ENCODE measurements at places on chromosomes 2 and 18.
A peak's percentile ranks its signal among the peaks of the same experiment; 100 is the strongest.

GRCh38 chr2:69477627-69478026 is 40.4 kb upstream of the NFU1 start:
- DNase-seq = no peak

DNA sequence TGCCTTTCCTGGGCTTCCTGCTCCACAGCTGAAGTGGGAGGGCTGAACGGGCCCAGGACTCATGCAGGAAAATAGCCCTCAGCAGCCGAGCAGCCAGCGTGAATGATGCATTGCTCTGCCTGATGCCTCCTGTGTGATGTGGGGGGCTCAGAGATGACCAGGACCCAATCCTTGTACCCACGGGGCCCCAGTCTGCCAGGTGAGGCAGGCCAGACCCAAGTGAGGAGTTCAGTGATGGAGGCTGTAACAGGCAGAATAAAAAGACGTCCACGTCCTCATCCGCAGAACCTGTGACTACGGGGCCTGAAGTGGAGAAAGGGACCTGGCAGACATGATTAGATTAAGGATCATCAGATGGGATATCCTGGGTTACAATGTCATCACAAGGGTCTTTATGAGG is 194.9 kb upstream of the HDAC4 start:
- DNase-seq = no peak

DNA sequence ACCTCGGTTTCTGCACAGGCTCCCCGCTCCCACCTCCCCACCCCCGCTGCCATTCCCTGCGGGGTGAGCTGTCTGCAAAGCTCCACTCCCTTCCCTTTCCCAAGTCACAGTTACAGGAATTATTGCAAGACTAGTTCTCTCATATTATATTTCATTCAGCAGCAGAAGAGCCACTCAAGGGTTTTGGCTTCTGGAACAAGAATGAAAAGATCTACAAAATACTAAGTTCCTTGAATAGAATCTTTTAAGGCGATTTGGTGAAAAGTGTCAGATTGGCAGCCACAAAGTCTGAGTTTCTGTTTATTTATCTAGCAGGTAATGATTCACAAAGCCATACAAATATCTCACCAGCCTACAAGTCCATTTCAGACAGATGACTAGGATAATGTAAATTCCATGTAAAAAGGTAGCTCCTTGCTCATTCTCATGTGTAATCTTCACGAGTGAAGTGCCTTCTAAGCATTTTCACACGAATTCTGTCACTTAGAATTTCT is 221.9 kb upstream of the RBBP8 start:
- no peak for DNase-seq

DNA sequence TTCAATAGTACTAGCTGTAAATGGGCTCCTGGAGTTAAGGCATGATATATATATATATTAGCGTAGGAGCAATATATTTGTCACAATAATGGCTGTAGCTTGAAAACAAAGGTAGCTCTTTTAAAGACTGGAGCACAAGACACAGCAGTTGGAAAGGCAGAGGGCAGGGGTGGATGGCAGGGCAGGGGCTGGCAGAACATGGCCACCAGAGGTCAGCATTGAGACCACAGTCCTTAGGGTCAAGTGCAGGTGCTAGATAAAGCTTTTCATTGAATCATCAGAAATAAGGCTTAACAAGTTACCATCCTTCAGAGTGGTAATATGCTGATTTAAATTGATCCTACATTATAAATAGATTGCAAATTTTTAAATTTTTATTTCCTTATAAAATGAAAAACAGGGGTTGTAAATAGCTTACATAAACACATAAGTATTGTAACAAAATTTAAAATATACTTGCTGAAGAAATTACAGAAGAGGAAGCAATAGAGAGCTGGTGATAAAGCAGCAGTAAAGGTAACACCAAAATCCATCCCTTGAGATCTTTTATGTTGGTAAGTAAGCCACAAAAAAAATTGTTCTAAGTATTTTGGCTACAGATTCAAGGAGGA is 161.2 kb upstream of the PIEZO2 start:
- peak; percentile 66 for DNase-seq

DNA sequence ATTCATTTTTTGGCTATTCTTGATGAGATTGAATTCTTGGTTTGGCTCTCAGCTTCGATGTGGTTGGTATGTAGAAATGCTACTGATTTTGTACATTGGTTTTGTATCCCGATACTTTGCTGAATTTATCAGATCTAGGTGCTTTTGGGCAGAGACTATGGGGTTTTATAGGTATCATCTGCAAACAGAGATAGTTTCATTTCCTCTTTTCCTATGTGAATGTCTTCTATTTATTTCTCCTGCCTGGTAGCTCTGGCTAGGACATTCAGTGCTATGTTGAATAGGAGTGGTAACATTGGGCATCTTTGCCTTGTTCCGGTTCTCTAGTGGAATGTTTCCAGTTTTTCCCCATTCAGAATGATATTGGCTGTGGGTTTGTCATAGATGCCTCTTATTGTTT is 5.5 kb upstream of the TACR1 start:
- no peak for DNase-seq

DNA sequence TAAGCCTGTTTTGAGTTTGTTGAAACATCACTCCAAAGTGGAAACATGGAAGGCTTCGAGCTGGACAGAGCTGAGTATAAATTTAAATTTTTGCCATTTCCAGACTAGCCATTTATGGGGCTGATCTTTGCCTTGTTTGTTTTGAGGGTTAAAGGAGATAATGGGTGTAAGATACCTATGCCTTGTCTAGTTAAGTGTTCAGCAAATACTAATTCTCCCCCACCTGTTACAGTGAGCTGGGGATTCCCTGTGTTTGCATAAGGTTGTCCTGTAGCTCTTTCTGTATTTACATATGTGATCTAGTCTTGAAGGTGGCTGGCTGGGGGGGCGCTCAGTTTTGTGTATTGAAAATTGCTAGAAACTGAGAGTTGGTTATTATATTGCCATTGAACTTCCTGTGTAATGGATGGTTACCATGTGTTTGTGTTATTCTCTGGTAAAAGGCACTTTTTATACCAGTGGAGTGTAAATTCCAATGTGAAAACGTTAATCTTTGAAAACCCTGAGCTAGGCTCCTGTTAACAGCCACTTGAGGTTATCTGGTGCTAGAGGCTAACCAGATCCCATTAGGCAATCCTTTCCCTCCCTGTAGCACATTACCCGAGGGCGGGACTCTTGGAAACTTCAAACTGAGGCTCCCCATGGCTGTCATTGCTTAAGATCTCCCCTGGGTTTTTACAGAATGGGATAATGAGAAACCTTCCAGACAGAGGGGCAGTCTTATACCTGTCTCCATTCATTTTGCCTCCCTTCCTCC is 26.7 kb downstream of the TANC1 start:
- no peak for DNase-seq

- DNase-seq = no peak
Measured at GRCh38 chr2:174085781-174086180, 120.6 kb upstream of the SP3 start.

DNA sequence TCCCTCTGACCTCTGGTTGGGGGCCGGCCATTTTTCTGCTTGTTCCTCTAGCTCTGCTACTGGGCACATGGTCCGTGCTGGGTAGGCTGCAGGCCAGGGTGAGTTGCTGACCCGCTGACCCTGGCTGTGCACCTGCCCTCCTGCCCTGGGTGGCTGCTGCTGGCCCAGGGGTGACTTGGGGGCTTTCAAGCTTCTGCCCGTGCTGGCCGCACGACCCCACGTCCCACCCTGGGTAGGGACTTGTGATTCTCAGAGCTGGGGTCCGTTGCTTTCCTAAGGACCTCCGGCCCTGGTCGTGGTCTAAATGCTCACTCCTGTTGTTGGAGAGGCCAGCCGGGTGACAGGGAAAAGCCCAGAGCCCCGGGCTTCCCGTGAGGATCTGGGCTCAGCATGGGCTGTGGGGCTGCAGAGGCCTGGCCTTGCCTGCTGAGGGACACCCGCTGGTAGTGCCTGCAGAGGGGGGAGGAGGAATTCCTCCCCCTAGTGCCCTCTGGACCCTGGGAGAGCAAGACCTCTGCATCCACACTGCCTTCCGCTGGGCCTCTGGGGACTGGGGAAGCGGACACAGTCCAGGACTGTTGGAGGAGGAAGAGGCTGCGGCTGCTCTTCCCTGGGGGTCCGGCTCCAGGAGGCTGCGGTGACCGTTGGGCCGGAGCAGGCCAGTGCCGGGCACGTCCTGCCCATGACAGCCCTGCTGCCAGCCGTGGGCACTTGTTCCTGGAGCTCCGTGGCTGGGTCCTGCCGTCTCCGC is 6.3 kb upstream of the GAL3ST2 start:
- no peak for DNase-seq

DNA sequence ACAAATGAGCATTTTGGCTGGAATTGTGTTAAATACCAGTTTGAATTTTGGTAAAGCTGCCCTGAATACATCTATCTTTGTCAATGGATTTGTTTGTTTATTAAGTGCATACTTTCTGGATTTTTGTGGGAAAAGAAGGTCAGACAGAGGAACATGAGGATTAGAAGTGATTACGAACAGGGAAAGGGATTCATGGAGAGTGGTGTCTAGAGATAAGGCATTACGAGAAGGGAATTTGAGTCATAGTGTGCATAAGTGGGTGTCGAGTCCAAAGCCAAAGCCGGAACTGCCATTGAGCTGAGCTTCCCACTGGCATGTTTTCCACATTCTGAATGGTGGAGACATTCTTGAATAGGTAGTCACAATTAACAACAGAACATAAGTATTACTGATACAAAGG is 68.9 kb upstream of the EFEMP1 start:
- DNase-seq = no peak

DNA sequence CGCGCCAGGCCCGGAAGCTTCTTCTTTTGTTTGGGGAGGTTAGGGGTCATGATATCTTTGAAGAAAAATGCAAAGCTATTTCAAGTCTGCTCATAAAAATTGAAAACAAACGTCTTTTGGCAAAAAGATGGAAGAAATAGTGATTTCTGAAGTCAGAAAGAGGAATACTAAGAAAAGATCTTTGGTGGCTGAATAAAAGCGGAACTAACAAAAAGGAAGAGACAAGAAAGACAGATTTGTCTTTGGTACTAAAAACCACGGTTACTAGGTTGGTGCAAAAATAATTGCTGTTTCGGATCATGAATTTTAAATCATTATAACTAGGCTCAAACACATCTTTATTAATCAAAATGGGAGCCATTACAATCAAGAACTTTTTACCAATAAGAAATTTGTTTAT is 164.6 kb upstream of the TRIB2 start:
- no peak for DNase-seq

- DNase-seq = no peak
Measured at GRCh38 chr2:96565111-96565510, 28.6 kb downstream of the ARID5A start.

DNA sequence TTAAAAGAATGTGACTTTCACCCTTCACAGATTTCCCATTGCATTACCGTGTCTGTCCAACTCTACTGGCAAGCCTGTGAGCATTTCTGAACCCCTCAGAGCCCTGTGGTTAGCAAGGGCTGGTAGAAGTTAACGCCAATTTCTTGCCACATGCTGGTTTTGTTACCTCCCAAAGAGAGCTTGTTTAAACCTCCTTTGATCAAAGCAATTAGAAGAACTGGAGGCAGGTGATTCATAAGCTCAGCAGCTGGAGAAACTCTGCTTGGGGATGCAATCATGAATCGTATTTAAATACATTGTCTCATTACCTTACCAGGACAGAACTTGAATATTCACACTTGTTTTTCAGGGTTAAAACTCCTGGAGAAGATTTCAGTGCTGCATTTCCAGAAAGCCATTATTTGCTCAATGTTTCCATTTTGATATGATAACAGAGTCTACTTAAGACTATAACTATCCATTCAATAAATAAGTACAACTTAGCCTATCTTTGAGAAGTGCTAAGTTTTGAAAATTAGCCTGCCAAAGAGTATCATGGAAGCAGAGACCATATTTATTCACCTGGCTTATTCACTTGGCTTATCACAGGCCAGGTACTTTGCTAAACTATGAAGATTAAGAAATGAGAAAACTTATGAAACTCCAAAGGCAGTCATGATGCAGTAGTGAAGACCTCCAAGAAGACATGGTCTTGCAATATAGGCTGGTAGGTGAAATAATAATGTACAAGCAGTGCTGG is 292.8 kb downstream of the INSIG2 start:
- no peak for DNase-seq

DNA sequence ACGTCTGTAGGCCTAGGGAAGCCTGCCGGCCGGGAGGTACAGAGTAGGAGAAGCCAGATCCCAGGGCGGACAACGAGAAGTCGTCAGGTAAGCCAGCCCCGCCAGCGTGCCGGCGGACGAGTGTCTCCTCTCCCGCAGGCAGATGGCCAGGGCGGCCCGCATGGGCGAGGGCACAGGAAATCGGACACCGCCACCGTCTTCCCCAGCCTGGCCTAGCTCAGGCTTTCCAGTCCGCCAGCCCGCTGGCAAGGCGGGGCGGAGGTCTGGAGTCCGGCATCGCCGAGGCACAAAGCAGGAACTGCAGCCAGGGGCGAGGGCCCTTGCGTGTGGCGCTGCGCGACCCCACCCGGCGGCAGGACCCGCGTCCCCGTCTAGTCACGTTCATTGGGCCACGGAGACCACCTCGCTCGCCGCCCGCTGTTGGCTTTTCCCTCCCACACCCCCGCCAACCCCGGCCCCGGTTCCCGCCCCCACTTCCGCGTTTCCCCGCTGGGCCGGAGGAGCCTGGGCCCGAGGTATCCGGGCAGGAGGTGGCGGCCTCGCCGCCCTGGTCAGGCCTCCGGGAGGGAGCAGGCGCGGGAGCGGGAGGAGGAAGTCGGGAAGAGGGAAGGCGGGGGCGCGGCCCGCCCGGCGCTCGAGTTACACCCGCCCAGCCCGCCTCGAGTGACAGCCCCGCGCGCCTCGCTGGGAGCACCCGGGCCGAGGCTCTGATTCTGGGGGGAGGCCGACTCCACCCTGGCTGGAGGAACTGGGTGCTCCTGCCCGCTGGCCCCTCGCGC is at the start of gene GPD2:
TSS of gene GPD2 (plus strand) at position 662 of the 779 bp plus-strand sequence. CDS start 39,727 bp downstream, outside the sequence.
- DNase-seq = peak; percentile 72

DNA sequence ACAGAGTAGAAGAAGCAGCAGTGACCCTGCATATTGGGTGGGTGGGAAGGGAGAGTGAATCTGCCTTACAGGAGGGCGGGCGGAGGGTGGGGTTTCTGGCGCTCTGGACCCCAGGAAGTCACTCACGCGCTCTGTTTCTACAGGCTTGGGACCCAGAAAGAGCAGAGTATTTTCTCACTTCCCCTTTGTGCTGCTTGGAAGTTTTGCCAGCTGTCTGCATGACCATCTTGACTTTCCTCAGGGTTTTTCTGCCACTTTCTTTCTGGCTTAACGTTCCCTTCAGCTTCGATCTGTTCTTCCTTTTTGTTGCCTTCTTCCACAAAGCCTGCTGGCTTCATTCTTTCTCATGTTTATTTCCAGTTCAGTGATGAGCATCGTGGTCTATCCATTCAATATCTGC is 383.1 kb downstream of the GALR1 start:
- DNase-seq = no peak

- no peak for DNase-seq
Measured at GRCh38 chr2:238130696-238131628, 7.5 kb upstream of the KLHL30 start.

DNA sequence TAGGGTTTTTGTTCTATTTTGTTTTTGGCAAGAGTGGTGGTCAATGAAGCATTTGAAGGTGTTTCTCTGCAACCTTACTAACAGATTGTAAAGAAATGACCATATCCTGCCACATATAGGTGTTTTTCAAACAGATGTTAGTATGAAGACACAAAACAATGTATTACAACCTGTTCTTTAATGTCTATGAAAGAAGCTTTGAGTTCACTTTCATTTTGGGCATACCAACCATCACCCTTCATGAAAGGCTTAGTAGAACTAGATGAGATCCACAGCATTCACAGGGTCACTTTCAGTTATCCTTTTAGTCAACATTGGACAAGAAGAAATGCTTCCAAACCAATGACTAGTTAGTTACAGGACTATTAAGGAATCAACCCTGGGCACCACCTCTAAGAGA is 95.1 kb downstream of the EHBP1 start:
- DNase-seq = no peak

GRCh38 chr2:46471019-46471583 is 8.3 kb upstream of the TMEM247 start:
- no peak for DNase-seq
